ENCODE measurements at places on chromosomes 12 and 14. TPM values are rescaled to one million over a fixed set of nuclear protein-coding genes. Genes with fewer than 3 reads are reported as not detected.
A peak's percentile ranks its signal among the peaks of the same experiment; 100 is the strongest.

Gene SIRT4
- total RNA-seq = 4.5 TPM

Gene SYNDIG1L
- total RNA-seq = 0.34 TPM

Gene MAP3K9
- total RNA-seq = 27.6 TPM

Gene GLS2
- 3.1 TPM for total RNA-seq

Gene FOS
- 73.7 TPM for total RNA-seq

Gene ERP27
- 22.8 TPM for total RNA-seq

Gene TBC1D30
- total RNA-seq = 3.0 TPM

Gene NRL
- 2.3 TPM for total RNA-seq

Gene CLEC4C
- total RNA-seq = not detected

GRCh38 chr12:89155826-89156225 is 196.5 kb downstream of the DUSP6 start:
- H3K36me3 ChIP-seq = no peaks in the 10 kb centered on the region
- no peaks in the 10 kb centered on the region for H3K27me3 ChIP-seq
- H3K4me3 ChIP-seq = no peak overlapping the region
- no peak overlapping the region for H3K27ac ChIP-seq
- H3K4me1 ChIP-seq = peaks cover 9% of the 10 kb centered on the region

GRCh38 chr14:93333631-93334103 is 831 bp upstream of the BTBD7 start:
- H3K27me3 ChIP-seq = no peaks in the 10 kb centered on the region
- peak overlapping the region; percentile 96 for H3K27ac ChIP-seq
- no peaks in the 10 kb centered on the region for H3K36me3 ChIP-seq
- no peak for DNase-seq

DNA sequence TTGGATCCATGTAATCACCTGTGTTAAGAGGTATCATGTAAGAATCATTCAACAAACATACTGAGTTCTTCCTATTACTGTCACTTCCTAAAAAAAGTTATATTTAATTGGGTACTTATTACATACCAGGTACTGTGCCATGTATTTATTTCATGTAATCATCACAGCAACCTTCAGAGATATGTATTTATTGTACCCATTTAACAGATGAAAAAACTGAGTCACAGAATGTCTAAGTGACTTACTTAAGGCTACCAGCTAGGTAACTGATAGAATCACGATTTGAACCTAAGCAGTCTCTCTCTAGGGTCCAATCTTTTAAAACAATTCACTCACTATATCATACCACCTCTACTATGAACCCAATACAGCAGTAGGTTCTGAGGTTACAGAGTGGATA is 2.0 kb downstream of the PSME2 start:
- H3K4me3 ChIP-seq = no peak overlapping the region
- peaks cover 31% of the 10 kb centered on the region for H3K4me1 ChIP-seq
- no peak for DNase-seq
- no peaks in the 10 kb centered on the region for H3K27me3 ChIP-seq
- peaks cover 2% of the 10 kb centered on the region for H3K36me3 ChIP-seq
- H3K27ac ChIP-seq = no peak overlapping the region

DNA sequence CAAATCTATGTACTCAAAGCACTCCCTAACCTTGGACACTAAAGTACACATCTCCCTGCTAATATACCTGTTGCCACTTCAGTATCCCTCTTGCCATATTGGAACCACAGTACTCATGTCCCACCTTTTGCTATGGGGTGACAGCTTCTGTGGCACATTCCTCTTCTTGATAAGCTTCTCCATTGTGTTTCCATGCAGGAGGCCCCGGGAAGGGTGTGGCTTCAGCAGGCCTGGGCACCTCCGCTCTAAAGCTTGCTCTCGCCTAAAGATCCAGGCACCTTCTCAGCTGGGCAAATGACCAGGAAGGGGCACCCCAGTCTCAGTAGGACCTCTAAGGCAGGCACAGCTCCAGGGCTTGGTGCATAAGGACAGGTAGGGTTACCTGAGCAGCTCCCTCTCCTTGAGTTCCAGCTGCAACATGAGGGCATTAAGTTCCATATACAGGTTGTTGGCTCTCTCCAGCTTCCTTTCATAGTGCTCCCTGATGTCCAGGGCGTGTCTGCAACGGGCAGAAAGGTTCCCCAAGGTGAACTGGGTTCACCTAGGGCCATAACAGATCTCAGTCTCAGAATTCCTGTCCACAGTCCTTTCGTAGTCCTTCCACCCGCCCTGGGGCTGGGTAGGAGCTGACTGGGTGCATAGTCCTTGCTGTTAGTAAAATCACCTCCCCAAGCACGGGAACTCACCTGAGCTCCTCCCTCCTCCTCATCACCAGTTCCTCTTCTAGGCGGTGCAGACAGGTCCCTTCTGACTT is 15.9 kb downstream of the MAP3K12 start:
- no peak overlapping the region for H3K4me3 ChIP-seq
- DNase-seq = no peak
- H3K27ac ChIP-seq = peak overlapping the region; percentile 51
- no peaks in the 10 kb centered on the region for H3K27me3 ChIP-seq
- peaks cover 15% of the 10 kb centered on the region for H3K36me3 ChIP-seq
- H3K4me1 ChIP-seq = peaks cover 14% of the 10 kb centered on the region

DNA sequence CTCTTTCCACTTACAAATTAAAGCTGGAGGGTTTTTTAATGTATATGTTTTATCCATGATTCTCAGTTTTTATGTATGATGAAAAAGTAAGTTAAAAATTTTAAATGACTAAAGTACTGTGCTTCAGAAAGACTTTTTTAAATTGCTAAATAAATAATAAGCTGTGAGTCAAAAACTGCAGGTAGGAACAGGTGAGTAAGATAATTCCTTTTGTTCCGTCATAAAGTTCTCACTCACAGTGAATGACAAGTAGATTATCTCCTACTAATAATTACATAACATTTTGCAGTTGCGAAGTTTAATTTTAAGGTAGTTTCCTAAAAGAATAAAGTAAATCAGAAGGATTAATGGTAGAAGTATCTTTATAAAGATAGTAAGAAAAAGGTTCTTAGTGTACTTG is 78.0 kb downstream of the PRKCH start:
- no peak overlapping the region for H3K27ac ChIP-seq
- H3K4me3 ChIP-seq = no peak overlapping the region
- DNase-seq = no peak
- peaks cover 22% of the 10 kb centered on the region for H3K27me3 ChIP-seq
- H3K36me3 ChIP-seq = no peaks in the 10 kb centered on the region
- peaks cover 4% of the 10 kb centered on the region for H3K4me1 ChIP-seq

- H3K36me3 ChIP-seq = peaks cover 18% of the 10 kb centered on the region
- H3K27me3 ChIP-seq = no peaks in the 10 kb centered on the region
- no peak overlapping the region for H3K27ac ChIP-seq
- no peak for DNase-seq
- H3K4me3 ChIP-seq = no peak overlapping the region
Observed at GRCh38 chr14:59354666-59355065, 110.5 kb downstream of the GPR135 start.

GRCh38 chr14:105093431-105094192 is 28.4 kb upstream of the GPR132 start:
- H3K4me3 ChIP-seq = peak overlapping the region; percentile 64
- H3K36me3 ChIP-seq = peaks cover 3% of the 10 kb centered on the region
- peaks cover 12% of the 10 kb centered on the region for H3K4me1 ChIP-seq
- peaks cover 3% of the 10 kb centered on the region for H3K27me3 ChIP-seq
- H3K27ac ChIP-seq = peak overlapping the region; percentile 49

DNA sequence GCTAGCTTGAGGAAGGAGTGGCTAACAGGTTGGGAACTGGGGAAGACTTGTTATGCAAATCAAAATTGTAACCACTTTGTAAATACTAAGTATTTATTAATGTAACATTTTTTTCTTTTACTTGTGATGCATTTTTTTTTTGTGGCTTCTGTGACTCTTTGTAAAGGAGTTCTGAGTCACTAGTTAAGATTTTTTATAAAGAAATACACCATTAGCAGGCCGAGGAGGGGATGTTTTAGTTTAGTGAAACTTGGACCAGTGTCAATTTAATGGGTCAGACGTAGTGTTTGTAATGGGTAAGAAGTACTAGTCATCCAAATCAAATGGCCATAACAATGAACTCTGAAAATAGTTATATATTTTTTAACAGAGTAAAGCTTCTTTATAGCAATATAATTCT is 43.1 kb downstream of the AKAP6 start:
- no peaks in the 10 kb centered on the region for H3K4me1 ChIP-seq
- H3K27me3 ChIP-seq = no peaks in the 10 kb centered on the region
- H3K27ac ChIP-seq = no peak overlapping the region

DNA sequence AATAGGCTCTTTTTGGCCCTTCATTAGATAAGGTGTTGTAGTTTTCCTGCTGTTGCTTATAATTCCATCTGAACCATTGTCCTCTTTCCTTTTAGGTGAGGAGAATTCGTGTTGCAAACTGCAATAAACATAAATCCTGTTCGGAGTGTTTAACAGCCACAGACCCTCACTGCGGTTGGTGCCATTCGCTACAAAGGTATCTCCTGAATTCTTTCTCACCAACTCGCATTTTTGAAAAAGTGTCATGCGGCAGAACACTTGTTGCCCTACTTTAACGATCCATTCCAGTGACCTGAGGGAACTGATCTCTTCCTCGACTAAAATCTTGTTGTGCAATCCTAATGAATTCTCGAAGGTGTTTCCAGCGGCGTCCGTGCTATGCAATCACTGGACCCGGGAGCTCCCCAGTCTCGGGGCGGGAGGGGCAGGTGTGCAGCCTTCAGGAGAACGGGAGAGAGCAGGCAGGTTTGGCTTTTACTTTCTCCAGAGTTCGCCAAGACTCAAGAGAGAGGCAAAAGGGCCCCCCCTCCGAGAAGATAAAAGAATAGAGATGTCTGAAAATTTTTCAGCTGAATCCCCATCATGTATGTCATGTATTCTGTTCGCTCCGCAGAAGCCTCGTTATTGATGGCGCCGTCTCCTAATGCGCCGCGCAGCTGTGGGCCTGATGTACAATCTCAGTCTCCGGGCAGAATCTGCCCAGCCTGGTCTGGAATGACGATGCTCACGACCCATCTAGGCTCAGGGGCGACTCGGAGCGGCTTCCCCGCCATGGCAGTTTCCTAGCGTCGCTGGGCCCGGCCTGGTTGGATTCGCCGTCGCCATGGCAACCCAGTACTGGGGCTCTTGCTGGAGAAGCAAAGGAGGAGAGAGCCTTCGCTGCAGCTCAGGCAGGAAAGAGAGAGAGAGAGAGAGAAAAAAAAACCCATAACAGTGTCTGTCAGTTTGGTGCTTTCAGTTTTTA is 38.2 kb downstream of the PLXNC1 start:
- peak; percentile 39 for DNase-seq
- no peaks in the 10 kb centered on the region for H3K27me3 ChIP-seq
- peaks cover 16% of the 10 kb centered on the region for H3K4me1 ChIP-seq
- H3K4me3 ChIP-seq = no peak overlapping the region
- H3K36me3 ChIP-seq = peaks cover 6% of the 10 kb centered on the region

GRCh38 chr12:29428633-29429032 is 47.7 kb upstream of the ERGIC2 start:
- H3K27ac ChIP-seq = no peak overlapping the region
- DNase-seq = no peak
- H3K4me3 ChIP-seq = no peak overlapping the region
- no peaks in the 10 kb centered on the region for H3K27me3 ChIP-seq
- no peaks in the 10 kb centered on the region for H3K4me1 ChIP-seq

DNA sequence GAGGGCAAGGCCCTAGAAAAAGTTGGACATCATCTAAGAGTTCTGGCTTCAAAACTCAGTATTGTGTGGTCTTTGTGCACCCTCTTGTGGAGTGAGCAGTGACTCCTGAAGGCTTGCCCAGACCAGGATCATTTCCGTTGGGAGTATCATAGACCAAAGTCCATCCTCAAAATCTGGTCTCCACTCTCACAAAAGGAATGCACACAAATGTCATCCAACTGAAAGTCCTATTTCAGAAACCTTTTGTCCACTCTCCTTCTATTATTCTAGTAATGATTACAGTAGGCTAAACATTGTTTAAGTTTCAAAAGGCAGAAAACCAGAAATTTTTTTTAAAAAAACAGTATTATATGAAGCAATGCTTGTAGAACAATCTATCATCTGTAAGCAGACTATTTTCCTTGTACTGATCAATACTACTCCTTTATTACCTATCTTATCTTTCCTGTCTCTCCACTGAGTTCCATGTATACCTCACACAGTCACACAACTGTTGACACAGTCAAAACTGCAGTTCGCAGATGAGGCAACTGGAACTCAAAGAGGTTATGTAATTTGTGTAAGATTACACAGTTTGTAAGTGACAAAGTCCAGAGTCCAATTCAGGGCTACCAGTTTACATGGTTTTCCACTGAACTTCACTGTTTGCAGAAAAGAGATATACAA is 41.4 kb downstream of the COX16 start:
- H3K27me3 ChIP-seq = no peaks in the 10 kb centered on the region
- H3K4me3 ChIP-seq = no peak overlapping the region
- H3K36me3 ChIP-seq = no peaks in the 10 kb centered on the region
- DNase-seq = peak; percentile 26

- H3K4me3 ChIP-seq = no peak overlapping the region
- H3K27me3 ChIP-seq = peaks cover 2% of the 10 kb centered on the region
- H3K4me1 ChIP-seq = peaks cover 1% of the 10 kb centered on the region
- no peak overlapping the region for H3K27ac ChIP-seq
Observed at GRCh38 chr12:98754095-98754494, 109.0 kb downstream of the APAF1 start.

DNA sequence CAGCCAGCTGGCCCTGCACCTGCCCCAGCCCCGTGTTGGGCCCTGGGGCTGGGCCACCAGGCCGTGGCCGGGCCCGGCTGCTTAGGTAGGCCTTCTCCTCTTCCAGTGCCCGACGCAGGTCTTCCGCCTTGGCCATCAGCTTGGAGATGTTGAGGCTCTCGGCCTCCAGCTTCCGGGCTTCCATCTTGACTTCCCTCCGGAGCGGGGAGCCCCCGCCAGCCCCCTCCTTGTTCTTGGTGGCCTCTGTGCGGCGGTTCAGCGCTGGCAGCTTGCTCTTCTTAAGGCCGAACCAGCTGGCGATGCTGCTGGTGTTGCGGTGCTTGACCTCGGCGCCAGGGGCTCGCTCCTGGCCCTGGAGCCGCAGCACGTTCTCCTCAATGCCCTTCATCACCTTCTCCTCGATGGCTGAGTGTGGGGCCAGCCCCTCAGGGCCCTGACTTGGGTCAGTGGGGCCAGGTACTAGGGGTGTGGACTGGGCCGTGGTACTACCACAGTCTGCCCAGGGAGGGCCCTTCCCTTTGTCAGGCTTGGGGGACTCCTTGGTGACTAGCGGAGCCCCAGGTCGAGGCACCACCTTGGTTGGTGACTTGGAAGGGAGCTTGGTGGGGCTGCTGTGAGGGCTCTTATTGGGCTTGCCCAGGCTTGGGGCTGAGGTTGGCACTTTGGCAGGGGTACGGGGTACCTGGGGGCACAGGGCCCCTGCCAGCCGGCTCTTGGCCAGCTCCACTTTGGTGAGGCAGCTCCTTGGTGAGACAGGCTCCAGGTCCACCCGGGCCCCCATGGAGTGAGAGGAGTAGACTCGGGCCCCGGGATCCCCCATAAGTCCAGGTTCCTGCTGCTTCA is 33.2 kb downstream of the NCKAP5L start:
- no peak overlapping the region for H3K27ac ChIP-seq
- H3K36me3 ChIP-seq = peaks cover 2% of the 10 kb centered on the region
- no peaks in the 10 kb centered on the region for H3K27me3 ChIP-seq
- no peak overlapping the region for H3K4me3 ChIP-seq
- DNase-seq = no peak

GRCh38 chr14:105944632-105945610 is 418.5 kb downstream of the TMEM121 start:
- DNase-seq = no peak
- peaks cover 4% of the 10 kb centered on the region for H3K36me3 ChIP-seq
- no peaks in the 10 kb centered on the region for H3K27me3 ChIP-seq

Data from progenitor cell of endocrine pancreas (in vitro differentiated cells).